GM18507 (cell line): ENCODE measurements at places on chromosomes 7 and 10.
A peak's percentile ranks its signal among the peaks of the same experiment; 100 is the strongest.

- DNase-seq = no peak
These were observed 19.4 kb upstream of the PDCD4 start for GRCh38 chr10:110852255-110852896.

GRCh38 chr10:5508161-5508604, 8.8 kb upstream of the CALML5 start:
- DNase-seq = no peak

- no peak for DNase-seq
These were observed 37.2 kb upstream of the PLXDC2 start for GRCh38 chr10:19778996-19779395.

DNA sequence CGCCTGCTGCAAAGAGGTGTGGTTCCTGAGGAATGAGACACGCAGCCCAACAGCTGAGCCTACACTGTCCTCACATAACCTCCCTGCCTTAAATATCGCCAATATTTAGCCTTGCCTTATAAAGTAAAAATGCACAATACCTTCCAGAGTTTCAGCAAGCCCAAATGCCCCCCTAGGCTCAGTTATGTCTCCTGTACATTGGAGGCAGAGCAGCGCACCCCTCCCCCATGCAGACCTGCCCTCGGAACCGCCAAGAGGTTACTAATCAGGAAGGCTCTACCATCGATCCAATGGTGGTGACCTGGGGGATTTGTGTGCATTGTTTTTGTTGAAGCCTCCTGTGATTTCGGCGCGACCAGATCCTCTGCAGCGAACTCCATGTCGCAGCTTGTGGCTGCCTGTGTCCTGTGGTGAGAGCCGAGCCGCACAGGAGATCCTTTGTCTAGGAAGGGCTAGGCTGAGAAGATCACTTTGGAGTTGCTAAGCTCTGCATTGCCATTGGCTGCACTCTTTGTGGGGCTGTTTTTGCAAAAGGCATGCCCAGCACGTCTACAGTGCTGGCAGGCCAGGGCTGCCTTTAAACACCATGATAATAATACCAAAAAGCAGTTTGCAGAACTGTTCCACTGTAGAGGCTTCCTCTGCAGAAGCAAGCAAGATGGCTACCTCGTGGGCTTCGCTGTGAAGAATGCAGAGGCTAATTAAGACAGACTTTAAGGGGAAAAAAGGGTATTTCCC, 40.1 kb downstream of the TET1 start:
- DNase-seq = peak; percentile 43

DNA sequence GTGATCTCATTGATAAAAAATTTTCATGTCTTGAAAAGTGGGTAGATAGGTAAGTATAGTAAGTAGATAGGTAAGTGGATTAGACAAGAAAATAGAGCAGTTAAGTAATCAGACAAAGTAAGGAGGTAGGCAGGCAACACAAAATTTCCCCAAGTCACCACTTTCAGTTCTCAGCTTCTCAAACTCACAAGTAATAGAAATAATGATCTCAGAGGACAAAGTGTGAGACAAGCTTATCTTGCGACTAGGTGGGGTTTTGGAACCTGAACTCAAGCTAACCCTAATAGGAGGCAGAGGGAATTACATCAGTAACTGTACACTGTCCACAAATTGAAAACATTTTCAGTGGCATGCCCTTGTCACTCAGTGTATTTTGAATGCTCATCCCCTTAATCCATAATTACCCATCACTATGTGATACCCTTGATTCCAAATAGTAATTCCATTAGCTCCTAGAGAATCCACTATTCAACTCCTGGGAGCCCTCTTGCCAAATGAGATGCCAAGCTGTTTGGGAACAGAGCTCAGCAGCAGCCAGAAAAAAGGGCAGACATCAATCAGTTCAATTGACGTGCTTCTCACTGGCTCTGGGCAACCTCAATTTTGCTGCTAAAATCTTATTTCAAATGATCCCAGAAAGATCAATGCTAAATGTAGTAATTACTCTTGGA, 703.2 kb downstream of the XPNPEP1 start:
- no peak for DNase-seq

GRCh38 chr7:11232462-11232861, 258.8 kb downstream of the PHF14 start:
- no peak for DNase-seq

DNA sequence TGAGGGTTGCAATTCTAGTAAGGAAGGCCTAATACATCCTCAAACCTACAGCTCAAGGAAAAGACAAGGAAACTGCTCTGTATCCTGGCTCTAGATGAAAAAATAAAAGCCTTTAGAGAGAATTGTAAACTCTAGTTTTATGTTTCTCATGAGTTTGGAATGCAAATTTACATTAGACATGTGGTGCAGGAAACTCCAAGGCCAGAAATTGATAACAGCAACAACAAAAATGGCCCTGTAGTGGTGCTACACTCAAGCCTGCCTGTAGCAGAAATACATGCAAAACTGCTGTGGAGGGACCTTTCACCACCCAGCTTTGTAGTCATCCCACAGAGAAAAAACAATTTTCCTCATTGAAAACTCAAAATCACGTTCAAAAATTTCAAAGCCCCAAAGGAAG, 546.7 kb upstream of the LRRN3 start:
- DNase-seq = no peak

- DNase-seq = no peak
These were observed 424.9 kb upstream of the AUTS2 start for GRCh38 chr7:69173341-69173740.

GRCh38 chr7:84722734-84723133, 464.1 kb downstream of the SEMA3D start:
- DNase-seq = no peak

DNA sequence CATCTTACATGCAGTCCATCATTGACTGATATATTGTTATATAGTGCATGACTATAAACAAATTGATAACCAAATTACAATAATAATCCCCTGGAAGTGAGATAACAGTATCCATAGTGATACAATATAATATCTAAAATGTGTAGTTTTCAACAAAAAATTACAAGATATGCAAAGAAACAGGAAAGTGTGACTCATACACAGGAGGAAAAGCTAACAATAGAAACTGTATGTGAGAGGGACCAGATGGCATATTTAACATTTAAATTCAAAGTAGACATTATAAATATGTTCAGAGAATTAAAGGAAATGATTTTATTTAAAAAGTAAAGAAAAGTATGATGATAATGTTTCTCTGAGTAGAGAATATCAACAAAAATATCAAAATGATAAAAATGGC, 8.0 kb downstream of the OR9A2 start:
- no peak for DNase-seq

GRCh38 chr7:111272092-111272491, 181.2 kb downstream of the LRRN3 start:
- DNase-seq = no peak

DNA sequence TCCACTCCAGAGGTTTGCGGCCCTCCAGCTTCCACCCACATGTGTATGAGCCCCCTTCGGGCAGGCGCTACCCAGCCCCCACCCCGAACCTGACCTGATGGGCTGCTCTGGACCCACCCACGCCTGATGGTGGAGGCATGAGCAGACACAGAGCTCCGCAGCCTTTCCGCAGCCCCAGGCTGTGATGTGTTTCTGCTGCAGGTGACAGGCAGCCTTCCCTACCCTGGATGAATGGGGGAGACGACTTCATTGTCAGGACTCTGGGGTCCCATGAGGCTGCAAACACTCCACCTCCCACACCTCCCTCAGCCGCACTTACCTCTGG, 61.2 kb downstream of the OAT start:
- DNase-seq = no peak

- DNase-seq = no peak
These were observed 185.8 kb downstream of the SDK1 start for GRCh38 chr7:3486841-3487240.

DNA sequence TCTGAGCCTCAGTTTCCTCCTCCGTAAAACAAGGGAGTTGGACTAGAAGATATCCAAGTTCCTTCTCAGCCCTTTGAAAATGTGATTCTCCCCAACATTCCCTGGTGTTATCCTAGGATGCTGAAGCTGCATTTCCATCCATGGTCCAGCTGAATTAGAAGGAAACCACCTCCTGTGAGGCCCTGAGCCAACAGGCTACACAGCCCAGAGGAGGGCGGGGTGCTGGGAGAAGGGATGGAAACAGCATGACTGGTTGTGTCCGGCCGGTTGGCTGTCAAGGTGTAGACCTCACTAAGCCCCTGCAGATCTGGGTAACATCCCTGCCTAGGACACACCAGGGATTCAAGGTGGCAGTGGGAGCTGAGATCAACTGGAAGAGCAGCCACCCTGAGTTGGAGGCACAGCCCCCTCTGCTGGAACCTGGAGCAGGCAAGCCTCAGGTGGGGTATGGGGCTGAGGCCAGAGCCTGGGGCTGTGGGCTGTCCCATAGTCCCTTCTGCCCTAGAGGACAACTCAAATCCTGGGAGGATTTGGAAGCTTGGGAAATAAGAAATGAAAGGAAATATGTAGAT, 72.0 kb downstream of the PAX2 start:
- DNase-seq = no peak

- no peak for DNase-seq
These were observed 30.6 kb downstream of the NET1 start for GRCh38 chr10:5442990-5443370.

DNA sequence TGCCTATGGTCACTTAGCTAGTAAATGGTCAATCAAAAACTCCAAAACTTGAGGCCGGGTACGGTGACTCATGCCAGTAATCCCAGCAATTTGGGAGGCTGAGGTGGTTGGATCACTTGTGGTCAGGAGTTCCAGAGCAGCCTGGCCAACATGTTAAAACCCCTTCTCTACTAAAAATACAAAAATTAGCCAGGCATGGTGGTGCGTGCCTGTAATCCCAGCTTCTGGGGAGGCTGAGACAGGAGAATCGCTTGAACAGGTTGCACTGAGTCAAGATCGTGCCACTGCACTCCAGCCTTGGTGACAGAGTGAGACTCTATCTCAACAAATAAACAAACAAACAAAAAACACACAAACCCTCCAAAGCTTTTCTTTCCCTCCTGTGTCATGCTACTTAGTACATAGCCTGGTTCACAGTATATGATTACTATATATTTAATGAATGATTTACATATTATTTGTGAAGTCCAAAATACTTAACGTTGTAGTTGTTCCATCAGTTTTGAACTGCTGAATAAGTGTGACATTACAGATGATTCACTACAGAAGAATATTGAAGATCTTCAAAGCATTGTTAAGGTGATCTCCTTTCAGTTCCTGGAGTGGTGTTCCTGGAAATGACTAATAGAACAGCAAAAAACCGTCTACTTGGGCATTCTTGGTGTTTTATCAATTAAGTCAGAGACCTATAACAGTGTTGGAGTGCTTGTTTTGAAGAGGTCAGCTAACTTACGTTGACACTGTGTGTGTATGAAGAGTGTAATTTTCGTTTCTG, 72.9 kb downstream of the ADK start:
- no peak for DNase-seq

- no peak for DNase-seq
These were observed 8.2 kb downstream of the LFNG start for GRCh38 chr7:2527505-2528467.

DNA sequence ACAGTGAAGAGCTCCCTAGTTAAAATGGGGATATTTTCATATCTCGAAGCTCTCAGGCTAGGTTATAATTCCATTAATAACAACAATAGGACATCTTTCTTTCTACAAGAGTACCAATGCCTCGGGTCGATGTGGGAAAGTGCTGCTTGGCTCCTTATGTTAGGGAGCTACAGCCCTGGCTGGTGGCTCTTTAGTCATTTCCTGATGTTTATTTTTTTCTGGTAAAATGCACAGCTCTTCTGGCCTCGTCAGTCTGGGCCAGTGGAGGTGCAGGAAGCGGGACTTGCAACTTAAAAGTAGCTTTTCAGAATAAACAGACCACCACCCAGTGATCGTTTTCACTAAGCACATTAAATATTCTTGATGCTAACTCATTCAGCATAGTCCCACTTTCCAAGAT, 58.3 kb downstream of the MKX start:
- no peak for DNase-seq

DNA sequence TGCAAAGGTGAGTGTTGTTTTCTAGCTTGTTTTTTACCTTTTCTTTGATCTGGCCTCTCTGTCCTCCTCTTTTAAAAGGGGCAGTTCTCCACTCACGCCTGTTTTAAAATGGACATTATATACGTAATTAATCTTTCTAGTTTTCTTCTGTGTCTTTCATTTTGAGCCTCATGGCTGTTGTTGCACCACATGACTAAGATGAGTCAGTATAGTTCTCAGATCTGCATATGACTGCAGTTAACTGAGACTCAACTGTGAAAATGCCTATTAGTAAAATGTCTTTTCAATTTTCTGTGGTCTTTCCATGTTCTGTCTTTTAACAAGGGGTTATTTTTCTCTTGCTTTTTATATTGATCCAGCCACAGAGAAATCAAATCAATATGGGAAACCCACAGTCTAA, 296.1 kb downstream of the CDK14 start:
- DNase-seq = no peak

GRCh38 chr7:39353615-39354376, 212.4 kb upstream of the YAE1 start:
- DNase-seq = no peak

DNA sequence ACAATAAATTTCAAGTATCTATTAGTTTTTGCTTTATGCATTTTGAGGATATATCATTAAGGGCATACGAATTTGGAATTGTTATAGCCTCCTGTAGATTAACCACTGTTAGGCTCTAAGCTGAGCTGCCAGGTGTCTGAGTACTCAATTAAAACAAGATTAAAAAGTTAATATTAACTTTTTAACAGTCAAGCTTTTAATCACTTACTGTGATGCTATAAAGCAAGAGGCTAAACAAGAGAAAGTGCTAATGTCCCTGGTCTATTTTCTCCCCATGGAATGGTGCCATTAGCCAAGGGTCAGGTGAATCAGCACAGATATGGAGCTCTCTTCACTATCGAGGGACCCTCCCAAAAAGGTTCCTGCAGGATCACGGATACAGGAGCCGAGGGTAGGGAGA, 9.7 kb downstream of the GSAP start:
- no peak for DNase-seq

DNA sequence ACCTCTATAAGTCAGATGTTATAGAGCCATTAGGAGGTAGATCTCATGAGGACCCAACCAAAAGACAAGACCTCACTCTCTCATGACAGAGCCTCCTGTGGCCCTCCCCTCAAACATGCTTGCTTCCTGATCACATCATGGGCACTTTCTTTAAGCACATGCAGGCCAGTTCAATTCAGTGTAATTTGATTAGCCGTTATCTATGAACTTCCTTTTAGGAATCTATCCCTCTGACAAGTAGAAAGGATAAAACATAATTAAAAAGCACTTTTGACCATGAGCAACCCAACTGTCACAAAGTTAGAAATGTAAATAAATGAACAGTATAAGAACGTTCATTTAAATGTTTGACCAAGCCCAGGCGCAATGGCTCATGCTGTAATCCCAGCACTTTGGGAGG, 27.7 kb upstream of the TMEM254 start:
- DNase-seq = no peak

- no peak for DNase-seq
These were observed 83.1 kb upstream of the SEMA3A start for GRCh38 chr7:84277628-84278224.
